ENCODE measurements at places on chromosomes 16 and 17. TPM values are rescaled to one million over a fixed set of nuclear protein-coding genes. Genes with fewer than 3 reads are reported as not detected.

- DNase-seq, result no peak
These were observed 2.3 kb downstream of the NDUFB10 start for GRCh38 chr16:1961651-1962067.

- no peak for DNase-seq
These were observed 69.8 kb downstream of the NXN start for GRCh38 chr17:909642-910323.

DNA sequence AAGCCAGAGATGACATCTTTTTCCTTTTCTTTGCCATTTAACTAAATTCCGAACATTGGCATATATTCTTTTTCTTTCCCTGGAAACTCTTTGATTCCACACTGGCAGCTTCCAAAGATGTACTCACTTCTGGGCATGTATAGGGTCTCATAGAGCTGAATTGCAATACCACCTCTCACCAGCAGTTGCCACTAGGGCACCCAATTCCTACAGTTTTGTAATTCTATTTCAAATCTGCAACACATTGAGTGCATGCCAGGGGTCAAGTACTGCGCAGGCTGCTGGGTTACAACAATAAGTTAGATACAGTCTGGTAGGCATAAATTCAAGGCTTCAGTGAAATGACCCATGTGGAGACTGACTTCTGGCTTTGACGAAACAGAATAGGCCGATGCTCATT lies 208.8 kb upstream of the NLRP1 start:
- DNase-seq, result no peak

GRCh38 chr17:63440127-63440769 lies 5.9 kb downstream of the CYB561 start:
- no peak for DNase-seq

- DNase-seq, result no peak
These were observed 71.0 kb upstream of the CCL1 start for GRCh38 chr17:34434052-34434451.

DNA sequence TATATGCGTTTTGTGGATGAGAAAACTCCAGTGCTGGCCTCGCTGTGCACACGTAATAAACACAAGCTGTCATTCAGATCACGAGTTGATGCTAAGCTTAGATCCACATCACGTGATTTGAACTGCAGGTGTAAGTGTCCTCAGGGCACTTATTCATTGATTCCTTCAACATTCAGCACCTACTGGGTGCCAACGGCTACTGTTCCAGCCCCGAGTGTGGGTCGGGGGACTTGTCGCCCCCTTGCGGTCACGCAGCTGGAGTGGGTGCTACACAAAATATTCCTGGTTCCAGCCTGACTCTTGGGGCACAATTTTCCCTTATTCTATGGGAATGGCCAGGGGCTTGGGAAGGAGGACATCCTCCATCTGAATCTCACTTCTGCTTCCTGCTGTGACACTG lies 29.9 kb upstream of the GINS2 start:
- no peak for DNase-seq

GRCh38 chr16:19804538-19805323 lies 79.9 kb downstream of the GPRC5B start:
- no peak for DNase-seq

DNA sequence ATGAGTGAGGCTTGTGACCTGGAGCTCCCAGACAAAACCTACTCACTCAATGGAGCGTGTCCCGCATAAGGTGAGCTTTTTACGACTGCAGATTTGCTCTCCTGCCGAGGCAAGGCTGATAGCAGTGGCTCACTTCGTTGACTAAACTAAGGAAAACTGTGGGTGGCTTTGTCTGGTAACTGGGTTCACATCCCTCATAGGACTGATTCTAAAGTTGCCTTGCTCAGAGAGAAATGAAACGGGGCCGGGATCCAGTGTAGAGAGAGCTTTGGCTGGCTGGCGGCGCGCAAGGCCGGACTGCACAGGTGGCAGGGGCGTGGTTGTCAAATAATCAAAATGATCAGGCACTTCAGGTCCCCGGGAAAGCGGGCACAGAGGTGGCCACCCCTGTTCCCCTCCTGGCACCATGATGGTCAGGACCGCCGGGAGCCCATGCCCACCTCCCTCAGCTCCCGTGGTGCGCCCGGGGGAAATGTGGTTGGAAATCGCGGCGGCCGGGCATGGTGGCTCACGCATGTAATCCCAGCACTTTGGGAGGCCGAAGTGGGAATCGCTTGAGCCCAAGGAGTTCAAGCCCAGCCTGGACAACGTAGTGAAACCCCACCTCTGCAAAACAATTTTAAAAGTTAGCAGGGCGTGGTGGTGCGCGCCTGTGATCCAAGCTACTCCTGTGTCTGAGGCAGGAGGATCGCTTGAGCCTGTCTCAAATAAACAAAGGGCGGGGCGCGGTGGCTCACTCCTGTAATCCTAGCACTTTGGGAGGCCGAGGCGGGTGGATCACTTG lies 26.6 kb upstream of the OR1F1 start:
- no peak for DNase-seq

DNA sequence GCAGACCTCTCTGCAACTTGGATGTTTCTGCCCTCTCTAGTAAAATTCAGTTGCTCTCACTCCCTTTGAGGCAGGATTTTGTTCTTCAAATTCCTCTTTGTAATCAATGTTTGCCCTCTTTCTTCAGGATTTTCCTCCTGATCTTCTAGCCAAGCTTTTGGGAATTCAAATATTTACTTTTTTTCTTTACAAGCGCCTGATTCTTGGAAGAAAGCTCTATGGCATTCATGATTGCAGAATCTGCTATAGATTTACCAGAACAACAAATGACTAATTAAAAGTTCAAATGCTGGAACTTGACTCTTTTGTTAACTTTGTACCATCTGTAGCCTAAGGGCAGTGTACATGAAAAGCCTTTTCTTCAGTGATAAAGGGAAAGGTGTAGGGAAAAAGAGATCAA lies 63.7 kb upstream of the SHISA6 start:
- no peak for DNase-seq

DNA sequence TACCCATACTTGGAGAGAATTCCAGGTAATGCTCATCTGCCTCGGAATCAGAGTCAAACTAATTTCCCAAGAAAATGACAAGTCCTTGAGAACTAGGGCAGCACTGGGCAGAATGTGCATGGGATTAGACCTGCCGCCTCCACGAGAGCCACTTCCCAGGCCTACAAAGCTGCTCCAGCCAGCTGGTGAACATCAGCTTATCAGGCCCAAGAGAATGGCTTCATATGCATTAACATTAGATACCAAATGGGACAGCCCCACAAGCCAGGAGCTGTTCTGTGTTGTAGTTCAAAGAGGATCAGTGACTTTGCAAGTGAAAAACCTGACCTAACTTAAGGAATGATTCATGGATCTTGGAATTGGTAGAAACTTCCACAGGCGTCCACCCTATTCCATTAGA lies 203.3 kb downstream of the CYLD start:
- DNase-seq, result no peak

DNA sequence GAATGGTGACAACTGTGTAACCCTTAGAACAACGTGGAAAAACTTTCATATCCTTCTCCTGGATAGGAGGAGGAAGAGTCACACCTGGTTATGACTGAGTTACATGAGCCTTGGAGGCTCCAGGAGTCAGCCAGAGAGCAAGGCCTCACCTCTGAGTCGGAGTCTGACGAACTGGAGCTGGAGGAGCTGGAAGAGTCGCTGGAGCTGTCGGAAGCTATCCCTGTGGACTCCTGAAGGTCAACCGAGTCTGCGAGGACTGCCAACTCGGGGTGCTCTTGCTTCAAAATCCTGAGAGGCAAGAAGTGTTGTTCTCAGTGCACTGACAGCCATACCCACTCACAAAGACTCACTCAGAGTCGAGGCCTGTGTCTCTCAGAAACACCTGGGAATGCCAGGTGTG lies 6.2 kb downstream of the JMJD6 start:
- DNase-seq, result no peak

DNA sequence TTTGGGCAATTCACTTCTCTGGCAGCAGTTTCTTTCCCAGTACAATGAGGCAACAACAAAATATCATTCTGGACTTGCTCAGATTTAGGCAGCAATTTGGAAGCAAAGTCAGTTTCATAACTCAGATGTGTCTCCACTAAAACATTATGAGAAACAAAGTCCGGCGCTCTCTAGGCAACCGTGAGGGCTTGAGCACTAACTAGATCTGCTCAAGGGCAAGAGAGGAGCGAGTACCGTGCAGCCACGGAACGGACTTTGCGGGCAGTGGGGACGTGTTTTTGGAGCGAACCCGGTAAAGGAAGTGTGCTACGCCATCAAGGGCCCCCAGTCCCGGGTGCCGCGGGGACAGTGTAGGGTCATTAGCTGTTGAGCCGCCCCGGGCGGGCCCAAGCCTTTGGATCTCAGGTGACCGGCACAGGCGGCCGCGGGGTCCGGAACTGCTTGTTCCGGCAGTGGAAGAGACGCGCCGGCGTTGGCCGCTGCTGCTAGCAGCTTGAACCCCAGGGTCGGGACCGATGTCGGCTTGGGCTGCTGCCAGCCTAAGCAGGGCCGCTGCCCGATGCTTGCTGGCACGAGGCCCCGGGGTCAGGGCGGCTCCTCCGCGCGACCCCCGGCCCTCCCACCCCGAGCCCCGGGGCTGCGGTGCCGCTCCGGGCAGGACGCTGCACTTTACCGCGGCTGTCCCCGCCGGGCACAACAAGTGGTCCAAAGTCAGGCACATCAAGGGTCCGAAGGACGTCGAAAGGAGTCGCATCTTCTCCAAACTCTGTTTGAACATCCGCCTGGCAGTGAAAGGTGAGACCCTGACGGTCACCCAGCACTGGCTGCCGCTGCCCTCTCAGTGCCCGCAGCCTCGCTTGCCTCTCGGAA lies at the start of gene TACO1:
Gene TACO1 (plus strand): TSS at position 327 of the 870 bp plus-strand sequence. CDS start 189 bp downstream, at position 516.
- no peak for DNase-seq

DNA sequence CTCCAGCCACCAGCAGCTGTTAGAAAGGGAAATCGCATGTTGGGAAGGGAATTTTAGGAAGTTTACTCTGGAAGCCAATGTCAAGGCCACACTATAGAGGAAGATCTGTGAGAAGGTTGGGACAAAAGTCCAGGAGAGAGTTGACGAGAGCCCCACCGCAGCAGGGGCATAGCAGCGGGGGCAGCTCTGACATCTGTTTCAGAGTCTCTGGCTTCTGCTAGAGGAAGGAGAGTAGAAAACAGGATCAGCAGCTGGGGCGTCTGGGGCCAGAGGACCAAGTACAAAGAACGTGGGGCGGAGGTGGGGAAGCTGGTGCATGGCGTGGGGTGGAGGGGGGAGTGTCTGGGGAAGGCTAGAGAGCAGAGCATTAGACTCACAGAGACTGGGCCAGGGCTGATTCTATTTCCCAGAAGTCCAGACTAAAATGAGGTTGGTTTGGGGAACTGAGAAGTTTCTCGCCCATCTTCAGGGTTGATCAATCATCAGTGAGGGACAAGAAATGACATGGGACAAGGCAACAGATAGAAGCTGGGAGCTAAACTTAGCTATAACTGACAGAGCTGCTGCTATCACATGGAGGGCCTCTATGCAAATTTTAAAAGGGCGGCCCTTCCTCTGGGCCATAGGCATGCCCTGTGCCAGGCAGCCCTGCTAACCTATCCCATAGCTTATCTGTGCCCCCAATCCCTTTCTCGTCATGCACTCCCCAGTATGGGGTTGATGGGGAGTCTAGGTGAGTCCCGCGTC lies 1.2 kb downstream of the RABEP2 start:
- no peak for DNase-seq

DNA sequence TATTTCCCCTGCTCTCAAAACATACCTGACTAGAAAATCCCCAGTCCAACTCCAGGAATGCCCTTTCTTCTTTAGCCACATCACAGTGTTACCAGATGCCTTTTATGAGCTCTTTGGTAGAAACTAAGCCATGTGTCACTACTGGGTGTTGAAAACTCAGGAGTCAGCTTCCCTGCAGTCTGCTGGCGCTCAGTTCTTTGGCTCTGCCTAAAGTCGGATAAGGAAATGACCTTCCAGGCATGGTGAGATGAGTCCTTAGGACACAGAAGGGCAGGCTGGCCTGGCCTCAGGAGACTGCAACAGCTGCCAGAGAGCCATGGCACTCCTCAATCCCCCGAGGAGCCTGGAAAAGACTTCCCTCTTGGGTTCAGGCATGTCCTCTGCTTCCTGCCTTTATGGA lies 89.1 kb downstream of the CDH13 start:
- no peak for DNase-seq

- no peak for DNase-seq
These were observed 52.8 kb downstream of the NDEL1 start for GRCh38 chr17:8488491-8488890.

DNA sequence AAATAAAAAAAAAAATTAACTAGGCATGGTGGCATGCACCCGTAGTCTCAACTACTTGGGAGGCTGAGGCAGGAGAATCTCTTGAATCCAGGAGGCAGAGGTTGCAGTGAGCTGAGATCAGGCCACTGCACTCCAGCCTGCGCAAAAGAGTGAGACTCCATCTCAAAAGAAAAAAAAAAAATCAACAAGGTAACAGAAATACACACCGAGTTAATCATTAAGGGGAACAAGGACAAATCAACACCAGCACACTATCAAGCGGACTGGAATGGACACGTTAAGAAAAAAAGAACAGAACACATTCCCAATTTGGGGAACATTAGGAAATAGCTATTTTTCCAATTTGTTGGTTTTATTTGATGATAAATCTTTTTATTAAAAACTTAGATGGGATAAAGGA lies 28.4 kb upstream of the GLG1 start:
- no peak for DNase-seq

GRCh38 chr16:50853329-50853728 lies 111.4 kb downstream of the CYLD start:
- DNase-seq, result no peak

Gene CSH2
- total RNA-seq, result not detected

Gene HSPB9
- not detected for total RNA-seq

Gene WNT3
- 4.9 TPM for total RNA-seq

Gene GINS3
- 1.9 TPM for total RNA-seq

Gene KRTAP4-1
- total RNA-seq, result not detected

Gene CHST5
- total RNA-seq, result 0.17 TPM

Gene ZP2
- total RNA-seq, result not detected

Gene NEURL4
- 43.3 TPM for total RNA-seq

Gene SEPTIN12
- not detected for total RNA-seq

Gene TP53TG3C
- total RNA-seq, result not detected

Gene CCL2
- total RNA-seq, result 42.1 TPM

Gene CORO1A
- total RNA-seq, result 2.9 TPM

Gene AIPL1
- total RNA-seq, result not detected

Gene ARHGDIG
- total RNA-seq, result 3.7 TPM

Gene TGFB1I1
- total RNA-seq, result 221 TPM

All from chondrocyte (in vitro differentiated cells).